Cerebellar nuclear complex (tissue), 1 donor: ENCODE measurements at places on chromosomes 16 and 17.

DNA sequence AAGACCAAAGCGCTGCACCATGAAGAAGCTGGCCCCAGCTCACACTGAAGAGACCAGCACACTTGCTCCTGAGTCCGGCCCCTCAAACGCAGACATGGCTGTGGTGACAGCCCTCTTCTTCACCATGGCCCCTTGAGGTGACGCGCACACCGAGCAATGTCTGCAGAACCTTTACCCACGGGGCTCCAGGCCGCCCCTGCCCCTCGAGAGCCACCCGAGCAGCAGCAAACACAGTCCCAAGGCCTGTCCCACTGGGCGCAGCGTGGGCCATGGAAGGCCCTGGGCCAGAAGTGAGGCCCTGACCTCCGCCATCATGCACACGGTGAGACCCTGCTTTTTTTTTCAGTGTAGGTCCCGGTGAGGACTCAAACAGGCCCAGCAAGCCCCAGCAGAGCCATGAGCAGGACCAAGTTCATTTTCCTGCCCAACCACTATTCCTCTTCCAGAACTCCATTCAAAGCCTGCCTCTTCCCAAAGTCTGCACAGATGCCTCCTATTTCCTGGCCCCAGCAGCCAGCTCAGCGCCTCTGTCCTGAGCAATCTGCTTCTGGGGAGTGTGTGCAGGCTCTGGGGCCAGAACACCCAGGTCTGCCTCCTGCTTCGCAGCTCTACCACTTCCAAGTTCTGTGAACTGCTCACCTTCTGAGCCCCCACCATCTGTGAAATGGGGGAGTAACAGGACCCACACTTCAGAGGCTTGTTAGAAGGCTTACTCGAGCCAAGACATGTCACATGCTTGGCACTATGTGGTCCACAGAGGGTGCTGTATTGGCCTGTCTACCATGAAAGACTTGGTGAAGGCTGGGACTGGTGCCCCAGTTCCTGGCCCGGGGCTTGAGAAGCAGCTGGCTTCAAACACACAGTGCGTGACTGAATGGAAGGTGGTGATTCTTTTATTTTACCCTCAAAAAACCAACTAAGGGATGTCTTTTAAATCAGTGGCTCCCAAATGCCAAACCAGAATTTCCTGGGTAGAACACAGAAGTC lies 35.7 kb upstream of the GSG1L start:
- no peak for DNase-seq

DNA sequence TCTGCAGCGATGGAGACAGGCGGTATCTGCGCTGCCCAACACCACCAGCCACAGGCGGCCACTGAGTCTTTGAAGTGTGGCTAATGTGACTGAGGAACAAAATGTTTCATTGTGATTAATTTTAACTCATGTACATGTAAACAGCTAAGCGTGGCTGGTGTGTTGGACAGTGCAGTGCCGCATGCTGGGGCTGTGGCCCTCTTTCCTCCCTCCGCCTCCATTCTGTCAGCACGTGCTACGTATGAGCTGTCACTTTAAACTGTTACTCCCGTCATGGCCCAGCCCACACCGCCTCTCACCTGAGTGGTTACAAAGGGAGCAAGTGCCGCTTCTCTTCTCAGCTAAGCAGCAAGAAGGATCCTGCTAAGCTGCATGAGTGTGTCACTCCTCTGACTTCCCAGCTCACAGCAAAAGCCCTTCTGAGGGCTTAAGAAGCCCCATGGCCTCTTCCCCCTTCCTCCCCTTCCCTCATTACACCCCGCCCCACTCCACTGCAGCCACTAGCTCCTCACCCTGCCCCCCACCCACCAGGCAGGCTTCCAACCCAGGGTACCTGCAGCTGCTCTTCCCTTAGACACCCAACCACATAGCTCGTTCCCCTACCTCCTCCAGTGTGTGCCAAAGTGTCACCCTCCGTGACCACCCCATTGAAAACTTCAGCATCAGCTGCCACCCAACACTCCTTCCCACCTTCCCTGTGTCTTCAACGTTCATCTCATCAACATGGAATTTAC lies 15.0 kb downstream of the HASPIN start:
- DNase-seq = peak; percentile 35

DNA sequence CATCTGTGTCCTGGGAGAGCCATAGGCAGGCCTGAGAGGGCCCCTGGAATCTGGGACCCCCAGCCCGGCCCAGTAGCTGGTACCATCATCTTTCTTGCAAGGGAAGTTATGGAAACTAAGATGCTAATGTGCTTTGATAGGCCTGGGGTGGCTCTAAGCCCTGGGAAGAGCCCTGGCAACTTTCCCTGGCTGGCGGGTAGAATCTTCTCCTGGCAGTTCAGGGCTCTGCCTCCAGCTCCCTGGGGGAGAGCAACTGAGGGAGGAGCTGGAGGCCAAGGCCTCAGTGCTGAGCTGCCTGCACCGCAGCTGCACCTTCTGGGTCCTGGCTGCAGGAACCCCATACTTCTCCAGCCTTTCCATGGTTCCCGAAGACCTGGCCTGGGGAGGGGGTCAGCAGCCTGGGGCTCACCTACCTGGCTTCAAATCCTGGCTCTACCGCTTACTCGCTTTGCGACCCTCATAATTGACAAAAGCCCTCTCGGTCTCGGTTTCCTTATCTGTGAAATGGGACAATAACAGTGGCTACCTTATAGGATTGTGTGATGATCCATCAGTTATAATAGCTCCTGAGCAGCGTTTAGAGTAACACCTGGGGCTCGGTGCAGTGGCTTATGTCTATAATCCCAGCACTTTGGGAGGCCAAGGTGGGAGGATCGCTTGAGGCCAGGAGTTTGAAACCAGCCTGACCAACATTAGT lies 333.7 kb downstream of the SEC14L1 start:
- no peak for DNase-seq

- no peak for DNase-seq
Observed at GRCh38 chr16:78448658-78449271, 349.3 kb downstream of the WWOX start.

DNA sequence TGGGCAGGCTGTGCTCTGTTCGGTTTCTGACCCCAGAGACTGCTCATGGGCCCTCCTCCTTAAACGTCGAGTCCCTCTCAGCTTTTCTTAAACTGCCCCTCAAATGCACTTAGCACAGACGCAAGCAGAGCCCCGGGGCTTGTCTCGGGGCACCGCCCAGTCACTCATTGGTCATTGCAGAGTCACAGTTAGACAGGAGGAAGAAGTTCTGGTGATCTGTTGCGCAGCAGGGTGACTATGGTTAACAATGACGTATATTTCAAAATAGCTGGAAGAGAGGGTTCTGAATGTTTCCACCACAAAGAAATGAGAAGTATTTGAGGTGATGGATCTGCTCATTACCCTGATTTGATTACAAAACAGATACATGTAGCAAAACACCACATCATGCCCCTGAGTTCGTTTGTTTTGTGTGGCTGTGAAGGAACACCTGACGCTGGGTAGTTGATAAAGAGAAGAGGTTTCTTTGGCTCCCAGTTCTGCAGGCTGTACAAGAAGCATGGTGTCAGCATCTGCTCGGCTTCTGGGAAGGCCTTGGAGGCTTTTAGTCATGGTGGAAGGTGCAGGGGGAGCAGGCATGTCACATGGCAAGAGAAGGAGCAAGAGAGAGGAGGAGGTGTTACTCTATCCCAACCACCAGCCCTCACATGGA lies 387.4 kb downstream of the CPPED1 start:
- DNase-seq = no peak

DNA sequence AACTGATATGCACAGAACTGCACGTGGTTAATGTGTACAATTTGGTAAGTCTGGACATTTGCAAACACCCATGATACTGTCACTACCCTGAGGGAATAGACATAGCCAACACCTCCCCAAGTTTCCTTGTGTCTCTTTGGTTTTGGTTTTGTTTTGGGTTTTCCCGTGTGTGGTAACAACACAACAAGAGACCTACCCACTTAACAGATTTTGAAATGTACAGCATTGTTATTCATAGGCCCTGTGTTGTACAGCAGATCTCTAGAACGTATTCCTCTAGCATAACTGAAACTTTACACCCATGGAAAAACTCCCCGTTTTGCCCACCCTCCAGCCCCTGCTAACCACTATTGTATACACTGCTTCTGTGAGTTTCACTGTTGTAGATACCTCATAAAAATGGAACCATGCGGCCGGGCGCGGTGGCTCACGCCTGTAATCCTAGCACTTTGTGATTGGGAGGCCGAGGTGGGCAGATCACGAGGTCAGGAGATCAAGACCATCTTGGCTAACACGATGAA lies 76.3 kb upstream of the TBC1D3K start:
- DNase-seq = no peak

- no peak for DNase-seq
Observed at GRCh38 chr16:57720142-57720575, 15.4 kb upstream of the KATNB1 start.

GRCh38 chr17:74994440-74994839 lies 7.0 kb downstream of the CDR2L start:
- no peak for DNase-seq

DNA sequence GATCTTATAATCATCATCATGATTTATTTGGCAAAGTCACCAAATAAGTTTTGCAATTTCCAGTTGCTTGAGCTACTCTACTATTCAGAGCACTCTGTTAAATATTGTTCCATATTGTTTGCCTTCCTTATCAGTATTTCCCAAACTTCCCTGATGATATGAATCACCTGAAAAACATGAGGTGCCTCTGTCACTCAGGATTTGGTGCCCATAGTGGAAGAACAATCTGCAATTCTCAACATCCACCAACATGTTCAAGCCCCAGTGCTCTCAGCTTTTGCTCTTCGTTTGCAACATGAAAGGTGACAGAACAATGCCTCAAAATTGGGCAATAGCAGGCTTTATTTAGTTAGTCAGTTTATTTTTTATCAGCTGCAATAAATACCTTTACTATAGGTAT lies 28.6 kb upstream of the WSB1 start:
- no peak for DNase-seq

DNA sequence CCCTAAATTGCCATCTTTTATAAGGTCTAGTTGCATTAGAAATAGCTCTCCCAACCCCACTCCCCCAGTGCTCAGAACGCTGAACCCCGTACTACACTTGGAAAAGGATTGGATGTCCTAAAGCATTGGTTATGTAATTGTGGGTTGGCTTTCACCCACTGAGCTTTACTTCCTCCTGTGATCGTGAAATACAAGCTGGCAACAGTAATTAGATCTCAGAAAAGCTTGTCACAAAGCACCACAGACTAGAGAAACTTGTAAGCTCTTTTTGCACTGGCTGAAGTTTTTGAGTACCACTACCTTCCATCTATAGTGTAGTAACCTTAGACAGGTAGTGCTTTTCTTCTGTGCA lies 54.4 kb downstream of the SIAH1 start:
- DNase-seq = no peak

DNA sequence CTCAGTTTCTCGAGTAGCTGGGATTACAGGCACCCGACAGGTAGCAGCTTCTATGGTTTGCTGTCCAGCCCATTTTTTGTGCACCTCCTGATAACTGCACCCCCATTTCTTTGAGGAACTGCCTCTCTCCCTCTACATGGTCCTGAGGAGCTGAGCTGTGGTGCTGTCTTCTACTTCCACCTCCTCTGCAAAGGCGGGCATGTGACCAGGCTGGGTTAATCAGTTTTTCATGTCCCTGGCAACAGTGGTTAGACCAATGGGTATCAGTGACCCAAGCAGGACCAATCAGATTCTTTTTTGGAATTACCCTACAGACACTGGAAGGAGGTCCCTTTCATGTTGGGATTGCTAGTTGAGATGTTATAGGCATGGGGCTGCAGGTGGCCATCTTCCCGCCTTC lies 41.3 kb downstream of the TBX21 start:
- DNase-seq = no peak

DNA sequence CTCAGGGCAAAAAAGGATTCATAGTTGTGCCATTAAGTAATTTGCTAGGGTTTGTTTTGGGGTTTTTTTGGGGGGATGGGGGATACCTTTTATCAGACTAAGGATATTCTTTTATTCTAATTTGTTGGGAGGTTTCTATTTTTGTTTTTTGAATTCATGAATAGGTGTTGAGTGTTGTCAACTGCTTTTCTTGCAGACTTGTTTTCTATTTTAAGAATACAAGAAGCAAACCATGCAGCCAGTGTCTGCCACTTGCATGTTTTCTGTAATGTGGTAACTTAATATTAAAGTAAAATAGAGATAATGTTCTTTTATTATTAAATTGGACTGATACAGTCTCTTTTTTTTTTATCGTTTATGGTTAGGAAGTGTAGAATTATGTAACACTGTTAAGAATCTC lies 49.5 kb downstream of the NFATC3 start:
- DNase-seq = no peak

- no peak for DNase-seq
Observed at GRCh38 chr17:58272367-58273280, 8.1 kb downstream of the MPO start.

DNA sequence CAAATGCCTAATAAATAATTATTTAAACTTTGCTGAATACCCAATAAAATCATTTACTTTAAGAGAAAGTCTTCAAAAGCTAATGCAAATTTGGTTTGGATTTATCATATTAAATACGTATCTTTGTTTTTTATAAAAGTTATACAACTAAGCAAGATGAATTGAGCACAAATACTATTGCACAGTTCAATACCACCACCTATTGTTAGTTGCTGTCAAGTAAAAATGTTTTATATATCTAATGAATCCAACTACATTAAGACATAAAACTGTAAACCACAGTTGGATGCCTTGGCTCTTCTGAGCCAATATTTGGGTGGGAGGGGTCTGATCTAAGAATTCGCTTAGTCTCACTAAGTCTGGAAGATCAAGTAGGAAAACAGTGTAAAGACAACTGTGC lies 7.7 kb downstream of the FBXL20 start:
- no peak for DNase-seq

GRCh38 chr16:30984669-30985400 lies at the start of gene HSD3B7:
Gene HSD3B7, plus strand, starts transcription at chr16:30985207. Its CDS starts 452 bp downstream, at chr16:30985659.
- peak; percentile 31 for DNase-seq

DNA sequence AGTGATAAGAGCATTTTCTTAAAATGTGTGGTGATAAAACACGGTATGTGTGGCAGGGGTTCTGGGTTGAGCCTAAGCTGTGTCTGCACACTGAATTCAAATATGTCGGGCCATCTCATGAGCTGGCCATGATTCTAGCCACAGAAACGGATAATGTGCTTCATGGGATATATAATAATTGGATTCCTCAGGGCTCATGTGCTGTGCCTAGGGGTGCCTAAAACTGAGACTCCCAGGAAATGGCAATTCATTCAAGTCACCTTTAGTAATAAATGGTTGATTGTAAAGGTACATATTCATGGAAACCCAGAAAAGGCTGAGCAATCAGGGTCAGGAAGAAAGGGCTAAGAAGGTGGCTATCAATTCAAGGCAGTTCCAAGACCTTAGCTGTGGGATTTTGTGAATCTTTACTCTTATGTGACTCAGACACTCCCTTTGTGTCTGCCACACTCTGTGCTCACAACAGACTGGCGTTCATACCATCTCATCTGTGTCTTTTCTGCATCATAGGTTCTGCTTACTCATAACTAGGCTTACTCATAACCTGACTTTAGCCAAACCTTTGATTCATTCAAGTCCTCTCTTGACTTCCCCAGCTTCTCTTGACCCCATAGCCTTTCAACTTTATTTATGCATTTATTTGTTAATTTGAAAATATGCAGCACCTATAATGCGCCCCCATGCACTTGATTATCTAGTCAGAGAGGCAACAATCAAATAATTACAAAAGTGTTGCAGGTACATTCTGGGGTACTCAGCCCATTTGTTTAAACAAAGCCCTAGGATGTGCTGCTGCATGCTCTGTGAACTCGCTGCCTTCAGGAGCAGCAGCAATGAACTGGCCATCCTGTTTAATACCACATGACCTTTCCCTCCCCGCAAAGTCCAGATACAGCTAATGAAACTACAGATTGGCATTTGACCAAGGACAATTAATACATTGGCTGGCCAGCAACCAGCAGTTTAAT lies 28.4 kb upstream of the MED13 start:
- DNase-seq = no peak

- DNase-seq = no peak
Observed at GRCh38 chr16:75626806-75627205, 3.7 kb upstream of the ADAT1 start.
